ENCODE measurements at places on chromosomes 11 and 22. TPM values are rescaled to one million over a fixed set of nuclear protein-coding genes. Genes with fewer than 3 reads are reported as not detected.

GRCh38 chr22:44305888-44306287 is 6.9 kb downstream of the SHISAL1 start:
- no peak overlapping the region for H3K4me3 ChIP-seq
- no peak overlapping the region for H3K27ac ChIP-seq
- peak; percentile 42 for DNase-seq
- H3K36me3 ChIP-seq: no peaks in the 10 kb centered on the region
- no peaks in the 10 kb centered on the region for H3K27me3 ChIP-seq

Gene SOX6
- polyA plus RNA-seq: 0.37 TPM

- peak; percentile 61 for DNase-seq
- peak overlapping the region; percentile 96 for H3K4me3 ChIP-seq
- peak overlapping the region; percentile 96 for H3K27ac ChIP-seq
- H3K4me1 ChIP-seq: peaks cover 29% of the 10 kb centered on the region
- H3K27me3 ChIP-seq: no peaks in the 10 kb centered on the region
Observed at GRCh38 chr11:19714022-19714386, 1.4 kb downstream of the NAV2 start.

GRCh38 chr11:80255021-80255420 is 814.2 kb upstream of the TENM4 start:
- DNase-seq: no peak
- H3K27me3 ChIP-seq: no peaks in the 10 kb centered on the region
- H3K36me3 ChIP-seq: no peaks in the 10 kb centered on the region
- no peaks in the 10 kb centered on the region for H3K4me1 ChIP-seq

GRCh38 chr11:68994894-68995285 is 14.1 kb upstream of the MRGPRD start:
- 0 out of 2 replicates have a peak, but pooled peaks cover 2% of the 10 kb centered on the region for H3K27me3 ChIP-seq
- no peaks in the 10 kb centered on the region for H3K4me1 ChIP-seq
- H3K27ac ChIP-seq: no peak overlapping the region
- no peaks in the 10 kb centered on the region for H3K36me3 ChIP-seq
- no peak overlapping the region for H3K4me3 ChIP-seq

- H3K4me1 ChIP-seq: no peaks in the 10 kb centered on the region
- no peaks in the 10 kb centered on the region for H3K36me3 ChIP-seq
- no peak overlapping the region for H3K4me3 ChIP-seq
Observed at GRCh38 chr22:41917903-41918791, 3.3 kb upstream of the SHISA8 start.

DNA sequence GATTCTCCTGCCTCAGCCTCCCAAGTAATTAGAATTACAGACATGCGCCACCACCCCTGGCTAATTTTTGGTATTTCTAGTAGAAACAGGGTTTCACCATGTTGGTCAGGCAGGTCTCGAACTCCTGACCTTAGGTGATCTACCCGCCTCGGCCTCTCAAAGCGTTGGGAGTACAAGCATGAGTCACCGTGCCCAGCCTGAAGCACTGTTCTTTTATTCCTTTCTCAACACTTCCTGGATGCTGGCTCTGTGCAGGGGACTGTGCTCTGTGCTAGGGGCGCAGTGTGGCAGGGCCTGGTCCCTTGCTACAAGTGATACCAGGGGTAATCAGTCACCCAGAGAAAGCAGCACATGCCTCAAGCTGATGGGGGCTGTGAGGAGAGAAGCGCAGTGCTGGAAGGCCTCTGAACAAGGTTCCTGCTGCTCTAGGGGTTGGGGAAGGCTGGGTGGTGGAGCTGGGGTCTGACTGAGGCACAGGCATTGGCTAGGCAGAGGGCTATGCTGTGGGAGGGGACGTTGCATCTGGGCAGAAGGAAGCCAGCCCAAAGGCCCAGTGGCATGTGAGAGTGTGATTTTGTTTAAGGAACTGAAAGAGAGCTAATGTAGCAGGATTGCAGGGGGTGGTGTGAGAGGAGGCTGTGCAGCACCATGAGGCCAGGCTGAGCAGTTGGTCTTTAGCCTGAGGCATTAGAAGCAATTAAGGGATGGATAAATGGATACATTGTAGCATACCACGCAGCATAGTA is 42.5 kb downstream of the CABIN1 start:
- peaks cover 5% of the 10 kb centered on the region for H3K36me3 ChIP-seq
- no peaks in the 10 kb centered on the region for H3K27me3 ChIP-seq

Gene RFPL2
- polyA plus RNA-seq: not detected

Gene AIP
- polyA plus RNA-seq: 56.1 TPM

- H3K4me1 ChIP-seq: no peaks in the 10 kb centered on the region
- no peaks in the 10 kb centered on the region for H3K36me3 ChIP-seq
- H3K27ac ChIP-seq: no peak overlapping the region
- DNase-seq: peak; percentile 14
Observed at GRCh38 chr11:133928628-133929059, 28.1 kb downstream of the IGSF9B start.

GRCh38 chr22:29379258-29379657 is 9.1 kb downstream of the AP1B1 start:
- DNase-seq: no peak
- no peaks in the 10 kb centered on the region for H3K4me1 ChIP-seq
- H3K27ac ChIP-seq: no peak overlapping the region
- H3K36me3 ChIP-seq: no peaks in the 10 kb centered on the region
- no peaks in the 10 kb centered on the region for H3K27me3 ChIP-seq
- H3K4me3 ChIP-seq: no peak overlapping the region

DNA sequence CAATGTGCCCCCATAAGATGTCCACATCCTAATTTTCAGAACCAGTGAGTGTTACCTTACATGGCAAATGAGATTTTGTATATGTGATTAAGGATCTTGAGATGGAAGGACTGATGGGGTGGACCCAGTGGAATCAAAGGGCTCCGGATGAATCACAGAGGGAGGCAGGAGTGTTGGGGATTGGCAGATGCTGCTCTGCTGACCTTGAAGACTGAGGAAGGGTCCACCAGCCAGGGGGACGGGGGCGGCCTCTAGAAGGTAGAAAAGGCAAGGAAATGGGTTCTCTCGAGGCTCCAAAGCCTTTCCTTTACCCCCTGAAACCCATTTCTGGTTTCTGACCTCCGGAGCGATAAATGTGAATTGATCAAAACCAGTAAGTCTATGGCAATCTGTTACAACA is 18.8 kb downstream of the TMEM218 start:
- H3K27ac ChIP-seq: no peak overlapping the region
- no peaks in the 10 kb centered on the region for H3K27me3 ChIP-seq
- DNase-seq: no peak
- no peak overlapping the region for H3K4me3 ChIP-seq
- 0 out of 2 replicates have a peak, but pooled peaks cover 5% of the 10 kb centered on the region for H3K36me3 ChIP-seq

- peak overlapping the region; percentile 71 for H3K27ac ChIP-seq
- peak overlapping the region; percentile 14 for H3K4me3 ChIP-seq
- H3K36me3 ChIP-seq: peaks cover 9% of the 10 kb centered on the region
- peaks cover 38% of the 10 kb centered on the region for H3K4me1 ChIP-seq
Observed at GRCh38 chr11:67195971-67196456, 70.3 kb upstream of the GRK2 start.

- H3K4me1 ChIP-seq: no peaks in the 10 kb centered on the region
- H3K4me3 ChIP-seq: no peak overlapping the region
- no peak for DNase-seq
- H3K27ac ChIP-seq: no peak overlapping the region
- no peaks in the 10 kb centered on the region for H3K27me3 ChIP-seq
Observed at GRCh38 chr11:91261513-91261912, 963.1 kb upstream of the FAT3 start.

GRCh38 chr11:71574418-71574817 is 8.3 kb downstream of the KRTAP5-11 start:
- H3K4me3 ChIP-seq: no peak overlapping the region
- DNase-seq: no peak
- H3K27me3 ChIP-seq: peaks cover 25% of the 10 kb centered on the region
- no peak overlapping the region for H3K27ac ChIP-seq
- no peaks in the 10 kb centered on the region for H3K4me1 ChIP-seq
- H3K36me3 ChIP-seq: no peaks in the 10 kb centered on the region

GRCh38 chr22:33569018-33569417 is 351.3 kb downstream of the LARGE1 start:
- H3K4me1 ChIP-seq: no peaks in the 10 kb centered on the region
- H3K27me3 ChIP-seq: no peaks in the 10 kb centered on the region
- H3K36me3 ChIP-seq: no peaks in the 10 kb centered on the region

GRCh38 chr11:24478718-24479117 is 18.1 kb upstream of the LUZP2 start:
- no peaks in the 10 kb centered on the region for H3K36me3 ChIP-seq
- H3K27ac ChIP-seq: no peak overlapping the region

GRCh38 chr11:20353829-20354434 is 9.6 kb upstream of the HTATIP2 start:
- no peaks in the 10 kb centered on the region for H3K4me1 ChIP-seq
- H3K4me3 ChIP-seq: no peak overlapping the region
- H3K36me3 ChIP-seq: no peaks in the 10 kb centered on the region
- DNase-seq: peak; percentile 71

GRCh38 chr22:22691716-22692701 is 47.6 kb downstream of the GGTLC2 start:
- no peak overlapping the region for H3K4me3 ChIP-seq
- DNase-seq: peak; percentile 44
- no peak overlapping the region for H3K27ac ChIP-seq

- no peak for DNase-seq
- H3K4me1 ChIP-seq: peaks cover 17% of the 10 kb centered on the region
- H3K36me3 ChIP-seq: no peaks in the 10 kb centered on the region
- H3K27ac ChIP-seq: no peak overlapping the region
- peak overlapping the region; percentile 12 for H3K4me3 ChIP-seq
Observed at GRCh38 chr11:10823152-10823579, 14.4 kb upstream of the EIF4G2 start.

- H3K4me1 ChIP-seq: peaks cover 37% of the 10 kb centered on the region
- no peak for DNase-seq
- H3K27ac ChIP-seq: no peak overlapping the region
- H3K36me3 ChIP-seq: peaks cover 54% of the 10 kb centered on the region
Observed at GRCh38 chr22:49792107-49792506, 35.6 kb downstream of the BRD1 start.

GRCh38 chr11:65927904-65928397 is 8.7 kb downstream of the DRAP1 start:
- H3K36me3 ChIP-seq: peaks cover 7% of the 10 kb centered on the region
- H3K4me1 ChIP-seq: no peaks in the 10 kb centered on the region
- no peaks in the 10 kb centered on the region for H3K27me3 ChIP-seq
- peak; percentile 31 for DNase-seq

DNA sequence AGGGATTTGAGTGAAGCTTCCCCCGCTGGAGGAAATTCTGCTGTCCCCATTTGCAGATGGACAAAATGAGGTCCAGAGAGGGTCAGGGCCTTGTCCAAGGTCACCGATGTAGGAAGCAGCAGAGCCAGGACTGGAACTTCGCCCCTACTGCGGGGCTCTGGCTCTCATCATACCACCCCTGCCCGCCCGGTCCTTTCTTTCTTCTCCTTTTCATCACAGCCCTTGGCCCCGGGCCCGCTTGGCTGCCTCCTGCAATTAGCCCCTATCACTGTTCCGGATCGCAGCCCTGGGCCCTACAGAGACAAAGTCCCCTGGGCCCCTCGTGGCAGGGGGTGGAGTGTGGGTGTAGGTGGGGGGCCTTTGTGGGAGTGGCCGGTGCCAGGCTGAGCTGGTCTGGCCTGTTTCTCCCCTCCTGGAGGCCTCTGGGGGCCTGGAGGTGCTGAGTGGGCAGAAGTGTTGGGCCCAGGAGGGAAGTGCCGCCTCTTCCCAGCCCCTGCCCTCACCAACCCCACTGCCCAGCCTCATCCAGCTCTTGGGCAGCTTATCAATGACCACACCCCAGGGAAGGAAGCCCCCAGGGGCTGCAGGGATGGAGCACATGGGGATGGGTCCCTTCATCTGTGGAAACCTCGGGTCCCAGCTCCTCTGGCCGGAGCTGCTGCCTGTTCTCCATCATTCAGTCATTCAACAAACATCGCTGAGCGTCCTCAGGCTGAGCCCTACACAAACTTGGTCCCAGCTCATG is 3.4 kb downstream of the EMID1 start:
- no peak overlapping the region for H3K27ac ChIP-seq
- H3K36me3 ChIP-seq: no peaks in the 10 kb centered on the region
- no peaks in the 10 kb centered on the region for H3K4me1 ChIP-seq
- no peak for DNase-seq
- peaks cover 23% of the 10 kb centered on the region for H3K27me3 ChIP-seq
- no peak overlapping the region for H3K4me3 ChIP-seq

GRCh38 chr11:113555071-113555619 is 79.9 kb upstream of the DRD2 start:
- no peaks in the 10 kb centered on the region for H3K36me3 ChIP-seq
- H3K27ac ChIP-seq: no peak overlapping the region
- no peak overlapping the region for H3K4me3 ChIP-seq
- no peaks in the 10 kb centered on the region for H3K27me3 ChIP-seq

Gene TRIM29
- 0.86 TPM for polyA plus RNA-seq

DNA sequence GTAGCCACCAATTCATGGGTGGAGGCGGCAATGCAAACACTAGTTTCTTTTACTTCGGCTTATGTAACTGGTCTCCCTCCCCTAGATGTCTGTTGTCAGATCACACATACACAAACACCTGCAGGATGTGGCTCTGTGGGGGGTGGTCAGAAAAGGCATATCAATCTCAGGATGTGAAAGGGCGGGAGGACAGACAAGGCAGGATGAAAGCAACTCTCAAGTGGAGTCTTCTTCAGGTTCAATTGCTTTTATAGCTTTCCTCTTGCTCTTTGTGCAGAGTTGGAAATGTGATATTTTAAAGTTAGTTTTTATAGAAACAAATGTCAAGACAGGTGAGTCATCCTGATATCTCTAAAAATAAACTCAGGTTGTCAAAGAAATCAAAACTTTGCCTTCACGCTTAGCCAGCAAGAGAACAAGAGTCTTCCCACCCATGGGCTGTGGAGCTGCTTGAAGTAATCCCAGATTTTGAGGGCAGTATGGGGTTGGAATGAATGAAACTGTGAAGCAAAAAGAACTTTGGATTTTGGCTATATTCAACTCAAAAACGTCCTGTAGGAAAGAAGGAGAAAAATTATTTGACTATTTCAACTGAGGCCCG is 423.4 kb downstream of the GUCY1A2 start:
- H3K4me1 ChIP-seq: no peaks in the 10 kb centered on the region
- no peak overlapping the region for H3K27ac ChIP-seq
- no peak overlapping the region for H3K4me3 ChIP-seq
- no peaks in the 10 kb centered on the region for H3K36me3 ChIP-seq

Gene DEFB131B
- polyA plus RNA-seq: not detected

Gene ADSL
- 72.5 TPM for polyA plus RNA-seq

GRCh38 chr11:20337526-20338154 is 25.9 kb upstream of the HTATIP2 start:
- no peak overlapping the region for H3K27ac ChIP-seq
- no peak overlapping the region for H3K4me3 ChIP-seq
- H3K27me3 ChIP-seq: peaks cover 83% of the 10 kb centered on the region
- H3K36me3 ChIP-seq: no peaks in the 10 kb centered on the region
- peak; percentile 44 for DNase-seq
- H3K4me1 ChIP-seq: no peaks in the 10 kb centered on the region

Gene C11orf91
- not detected for polyA plus RNA-seq

GRCh38 chr11:83722392-83723119 is 436.4 kb upstream of the CCDC90B start:
- no peaks in the 10 kb centered on the region for H3K27me3 ChIP-seq
- no peak overlapping the region for H3K4me3 ChIP-seq
- no peak for DNase-seq
- no peak overlapping the region for H3K27ac ChIP-seq
- no peaks in the 10 kb centered on the region for H3K36me3 ChIP-seq
